ENCODE measurements at places on chromosomes 16 and 17. TPM values are rescaled to one million over a fixed set of nuclear protein-coding genes. Genes with fewer than 3 reads are reported as not detected.

The PRR15L gene
- not detected for total RNA-seq

The LRRC46 gene
- total RNA-seq, result 0.25 TPM

The ATMIN gene
- 37.1 TPM for total RNA-seq

The AANAT gene
- total RNA-seq, result not detected

The DHRS7B gene
- 20.0 TPM for total RNA-seq

The ATP2C2 gene
- 0.06 TPM for total RNA-seq

The KRTAP1-1 gene
- total RNA-seq, result not detected

The PPL gene
- 15.2 TPM for total RNA-seq

The ST6GALNAC2 gene
- 5.7 TPM for total RNA-seq

The MRTFB gene
- total RNA-seq, result 5.3 TPM

The MT1G gene
- not detected for total RNA-seq

The ENPP7 gene
- not detected for total RNA-seq

The CD300E gene
- total RNA-seq, result not detected

The ZG16 gene
- not detected for total RNA-seq

The RND2 gene
- total RNA-seq, result 0.12 TPM

The TIGD7 gene
- total RNA-seq, result 7.5 TPM

The TBC1D26 gene
- not detected for total RNA-seq
